ENCODE measurements at places on chromosomes 11 and 22.
A peak's percentile ranks its signal among the peaks of the same experiment; 100 is the strongest.

GRCh38 chr22:21952586-21953571 lies at the start of gene PPM1F:
TSS of gene PPM1F (minus strand) at chr22:21952848. CDS start at chr22:21946048, 6,800 bp downstream.
- peak; percentile 61 for DNase-seq

DNA sequence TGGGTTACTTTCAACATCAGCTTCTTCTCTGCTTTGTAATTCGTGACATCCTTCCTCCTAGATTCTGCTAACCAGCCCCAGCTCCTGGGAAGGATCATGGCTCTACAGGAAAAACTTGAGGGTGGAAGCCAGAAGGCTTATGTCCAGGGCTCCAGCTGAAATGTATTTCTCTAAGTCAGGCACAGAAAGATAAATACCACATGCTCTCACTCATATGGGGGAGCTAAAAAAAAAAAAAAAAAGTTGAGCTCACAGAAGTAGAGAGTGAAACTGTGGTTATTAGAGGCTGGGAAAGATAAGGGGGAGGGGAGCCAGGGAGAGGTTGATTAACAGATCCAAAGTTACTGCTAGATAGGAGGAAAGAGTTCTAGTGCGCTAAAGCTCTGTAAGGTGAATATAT lies 74.9 kb downstream of the DSCAML1 start:
- no peak for DNase-seq

GRCh38 chr22:50476868-50477267 lies 2.0 kb upstream of the SBF1 start:
- no peak for DNase-seq

GRCh38 chr11:19881177-19881576 lies 168.5 kb downstream of the NAV2 start:
- no peak for DNase-seq

- DNase-seq = no peak
Measured at GRCh38 chr11:10502065-10502680, 38.8 kb downstream of the RNF141 start.

DNA sequence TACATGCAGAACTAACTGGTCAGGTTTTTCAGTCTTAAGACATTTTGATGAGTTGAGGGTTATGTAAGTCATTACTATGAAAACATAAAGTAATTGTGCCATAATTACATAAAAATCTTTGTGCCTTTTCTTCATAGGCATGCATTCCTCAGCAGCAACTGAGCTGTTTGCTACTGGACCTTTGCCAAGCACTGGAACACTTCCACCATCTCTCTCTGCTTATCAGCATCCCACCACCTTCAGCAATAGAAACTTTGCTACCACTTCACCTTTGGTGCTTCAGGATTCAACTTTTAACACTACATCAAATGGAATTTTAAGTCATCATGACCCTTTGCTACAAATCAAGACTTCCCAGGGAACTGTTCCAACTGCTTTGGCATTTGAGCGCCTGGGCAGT lies 39.0 kb downstream of the QSER1 start:
- DNase-seq = no peak

- DNase-seq = no peak
Measured at GRCh38 chr22:42626951-42627625, 12.4 kb upstream of the POLDIP3 start.

DNA sequence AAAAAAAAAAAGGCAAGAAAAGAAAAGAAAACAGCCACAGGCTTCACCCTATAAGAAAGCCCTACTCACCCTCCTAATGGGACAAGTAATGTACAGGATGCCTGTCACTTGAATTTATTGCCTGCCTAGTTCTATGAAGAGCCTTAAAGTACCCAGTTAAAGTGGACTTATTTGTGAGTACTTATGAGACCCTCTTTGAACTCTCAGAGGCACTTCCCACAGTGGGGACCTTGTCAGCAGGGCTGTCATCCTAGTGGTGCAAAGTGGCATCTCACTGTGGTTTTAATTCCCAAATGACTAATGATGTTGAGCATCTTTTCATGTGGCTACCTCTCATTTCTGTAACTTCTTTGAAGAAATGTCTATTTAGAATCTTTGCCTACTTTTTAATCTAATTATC lies 41.8 kb upstream of the BARX2 start:
- DNase-seq = peak; percentile 24

GRCh38 chr11:122439866-122440810 lies 215.4 kb upstream of the UBASH3B start:
- DNase-seq = peak; percentile 54

DNA sequence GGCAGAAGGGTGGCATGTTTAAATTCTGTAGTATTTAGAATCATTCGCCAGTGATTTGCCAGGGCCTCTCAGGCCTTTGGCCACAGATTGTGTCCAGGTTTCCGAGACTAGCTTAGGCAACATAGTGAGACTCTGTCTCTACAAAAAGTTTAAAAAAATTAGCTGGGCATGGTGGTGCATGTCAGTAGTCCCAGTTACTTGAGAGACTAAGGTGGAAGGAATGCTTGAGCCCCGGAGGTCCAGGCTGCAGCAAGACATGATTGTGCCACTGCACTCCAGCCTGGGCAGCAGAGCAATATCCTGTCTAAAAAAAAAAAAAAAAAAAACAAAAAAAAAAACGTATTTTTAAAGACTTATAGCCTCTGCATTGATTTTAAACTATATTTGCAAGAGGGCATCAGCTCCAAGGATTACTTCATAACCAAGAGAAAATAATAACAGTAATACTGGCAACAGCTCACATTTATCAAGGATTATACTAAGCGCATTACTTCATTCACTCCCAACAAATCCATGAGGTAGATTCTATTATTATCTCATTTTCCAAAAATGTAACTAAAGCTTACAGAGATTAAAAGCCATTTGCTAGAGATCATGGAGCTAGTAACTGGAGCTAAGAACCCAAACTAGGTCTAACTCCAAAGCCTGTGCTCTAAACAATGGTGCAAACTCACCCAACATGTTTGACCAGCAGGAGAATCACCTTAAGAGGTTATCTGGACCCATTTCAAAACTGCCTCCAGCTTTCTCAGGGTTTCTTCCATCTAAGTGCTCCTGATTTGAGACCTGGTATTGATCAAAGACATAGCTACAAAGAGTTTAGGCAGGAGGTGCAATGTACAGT lies 32.6 kb upstream of the SLC6A5 start:
- no peak for DNase-seq

- DNase-seq = no peak
Measured at GRCh38 chr11:2549491-2549875, 104.7 kb downstream of the KCNQ1 start.

DNA sequence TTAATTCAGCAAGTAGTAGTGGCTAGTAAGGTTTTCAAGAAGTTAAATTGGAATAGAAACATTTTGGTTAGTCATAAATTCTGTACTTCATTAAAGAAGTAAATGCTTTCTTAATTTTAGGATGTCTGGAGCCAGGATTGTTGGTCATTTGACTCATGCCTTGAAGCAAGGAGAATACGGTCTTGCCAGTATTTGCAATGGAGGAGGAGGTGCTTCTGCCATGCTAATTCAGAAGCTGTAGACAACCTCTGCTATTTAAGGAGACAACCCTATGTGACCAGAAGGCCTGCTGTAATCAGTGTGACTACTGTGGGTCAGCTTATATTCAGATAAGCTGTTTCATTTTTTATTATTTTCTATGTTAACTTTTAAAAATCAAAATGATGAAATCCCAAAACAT lies 25.8 kb downstream of the ACAT1 start:
- no peak for DNase-seq

DNA sequence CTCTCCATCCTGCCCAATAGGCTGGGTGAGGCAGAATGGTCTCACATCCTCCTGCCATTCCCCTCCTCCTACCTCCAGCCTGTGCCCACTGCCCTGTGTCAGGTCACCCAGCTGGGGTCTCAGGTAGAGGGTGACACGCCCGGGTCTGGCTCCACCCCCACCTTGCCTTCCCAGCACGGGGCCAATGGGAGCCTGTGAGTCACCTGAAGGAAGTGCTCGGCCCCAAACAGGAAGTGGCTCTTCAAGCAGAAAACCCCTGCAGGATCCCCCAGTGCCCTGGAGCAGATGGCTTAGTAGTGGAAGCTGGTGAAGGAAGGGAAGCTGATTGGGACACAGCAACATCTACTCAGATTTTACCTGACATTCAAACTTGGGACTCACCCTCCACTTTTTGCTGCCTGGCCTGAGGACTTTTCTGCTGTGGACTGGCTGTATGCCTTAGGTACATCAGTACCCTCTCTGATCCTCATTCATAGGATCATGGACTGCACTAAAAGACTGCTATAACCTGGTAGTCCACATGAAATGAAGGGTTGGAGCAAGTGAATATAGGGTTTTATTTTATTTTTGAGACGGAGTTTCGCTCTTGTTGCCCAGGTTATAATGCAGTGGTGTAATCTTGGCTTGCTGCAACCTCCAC lies 33.4 kb downstream of the GDPD5 start:
- DNase-seq = peak; percentile 70

- peak; percentile 42 for DNase-seq
Measured at GRCh38 chr11:75689863-75690609, 21.2 kb upstream of the MAP6 start.

DNA sequence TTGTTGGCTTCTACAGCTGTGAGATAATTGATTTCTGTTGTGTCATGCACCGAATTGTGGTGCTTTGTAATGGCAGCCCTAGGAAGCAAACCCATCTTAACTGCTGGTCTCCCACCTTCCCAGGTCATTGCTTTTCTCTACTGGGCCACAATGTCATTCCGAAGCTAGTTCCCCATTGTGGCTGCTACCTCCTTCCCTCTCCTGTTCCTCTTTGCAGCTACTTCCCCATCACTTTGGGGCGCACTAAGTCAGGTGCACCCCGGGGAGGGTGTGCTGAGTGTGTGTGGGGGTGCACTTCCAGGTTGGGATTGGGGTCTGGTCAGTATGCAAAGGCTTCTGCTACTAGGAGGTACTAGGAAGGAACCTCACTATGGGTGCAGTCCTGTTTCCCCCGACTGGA lies 109.3 kb downstream of the ST3GAL4 start:
- no peak for DNase-seq

DNA sequence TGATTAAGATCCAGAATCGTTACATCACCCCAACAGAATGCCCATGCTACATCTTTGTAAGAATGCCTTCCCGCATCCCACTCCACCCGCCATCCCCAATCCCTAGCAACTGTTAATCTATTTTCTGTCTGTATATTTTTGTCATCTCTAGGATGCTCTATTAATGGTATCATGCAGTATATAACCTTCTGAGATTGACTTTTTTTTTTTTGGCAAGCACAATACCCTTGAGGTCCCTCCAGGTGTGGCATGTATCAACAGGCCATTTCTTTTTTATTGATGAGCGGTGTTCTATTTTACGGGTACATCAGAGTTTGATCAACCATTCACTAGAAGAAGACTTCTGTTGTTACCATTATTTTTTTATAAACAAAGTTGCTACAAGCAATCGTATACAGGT lies 30.2 kb upstream of the SCN3B start:
- DNase-seq = no peak

DNA sequence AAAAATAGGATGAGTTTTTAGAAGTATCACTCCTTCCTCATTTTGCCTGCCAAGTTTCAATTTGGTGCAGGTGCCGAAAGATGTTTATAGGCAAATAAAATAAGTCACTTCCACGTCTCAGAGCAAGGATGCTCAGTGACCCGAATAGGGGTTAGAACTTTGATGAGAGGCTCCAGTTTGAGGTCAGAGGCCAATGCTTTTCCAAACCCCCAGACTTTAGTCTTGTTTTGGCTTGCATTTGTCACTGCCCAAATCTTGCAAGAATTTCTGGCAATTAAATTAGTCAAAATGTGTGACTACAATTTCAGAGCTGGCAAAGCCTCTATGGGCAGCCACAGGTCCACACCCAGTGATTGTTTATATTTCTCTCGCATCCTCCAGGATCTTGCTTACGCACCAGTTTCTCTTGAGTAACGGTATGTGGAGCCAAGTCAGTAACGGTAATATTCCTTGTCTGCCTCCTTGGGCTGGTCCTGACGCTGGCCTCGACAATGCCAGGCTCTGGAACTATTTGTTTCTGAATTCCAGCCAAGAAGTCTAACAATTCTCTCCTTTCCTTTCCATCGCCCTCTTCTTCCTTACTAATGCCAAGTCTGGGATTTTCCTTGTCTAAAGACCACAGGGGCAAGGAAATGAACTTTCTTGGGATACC lies 9.9 kb upstream of the NUP160 start:
- DNase-seq = peak; percentile 95

DNA sequence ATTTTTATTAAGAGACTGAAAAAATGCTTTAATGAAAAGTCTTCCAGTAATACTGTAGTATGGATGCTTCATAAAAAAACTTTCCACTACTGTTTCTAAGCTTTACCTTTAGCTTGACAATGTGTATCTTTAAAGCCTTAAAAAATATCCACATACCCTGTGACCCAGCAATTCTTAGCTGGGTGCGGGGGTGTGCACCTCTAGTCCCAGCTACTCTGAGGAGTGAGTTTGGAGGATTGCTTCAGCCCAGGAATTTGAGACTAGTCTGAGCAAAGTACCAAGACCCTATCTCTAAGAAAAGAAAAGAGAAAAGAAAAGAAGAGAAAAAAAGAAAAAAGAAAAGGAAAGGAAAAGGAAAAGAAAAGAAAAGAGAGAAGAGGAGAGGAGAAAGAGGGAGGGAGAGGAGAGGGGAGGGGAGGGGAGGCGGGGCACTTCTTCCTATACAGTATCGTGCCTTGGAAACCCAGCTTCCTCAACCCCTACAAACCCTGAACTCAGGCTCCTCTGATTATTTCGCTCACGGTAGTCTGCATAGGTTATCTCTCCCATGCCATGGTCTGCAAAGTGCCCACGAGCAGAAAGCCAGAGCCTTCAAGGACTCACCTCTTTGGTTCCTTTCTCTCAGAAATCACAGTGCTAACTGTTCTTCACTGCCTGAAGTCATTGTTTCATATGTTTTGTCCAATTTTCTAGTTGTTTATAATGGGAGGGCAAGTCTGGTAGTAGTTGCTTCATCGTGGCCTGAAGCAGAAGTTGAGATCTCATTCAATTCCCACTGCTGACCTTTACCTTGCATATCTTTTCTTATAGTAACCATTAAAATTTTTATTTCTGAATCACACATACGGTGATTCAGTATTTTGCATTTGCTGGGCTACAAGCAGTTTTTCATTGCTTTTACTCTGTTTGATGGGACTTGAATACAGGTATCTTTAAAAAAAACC lies 82.2 kb downstream of the FAM83F start:
- peak; percentile 51 for DNase-seq

DNA sequence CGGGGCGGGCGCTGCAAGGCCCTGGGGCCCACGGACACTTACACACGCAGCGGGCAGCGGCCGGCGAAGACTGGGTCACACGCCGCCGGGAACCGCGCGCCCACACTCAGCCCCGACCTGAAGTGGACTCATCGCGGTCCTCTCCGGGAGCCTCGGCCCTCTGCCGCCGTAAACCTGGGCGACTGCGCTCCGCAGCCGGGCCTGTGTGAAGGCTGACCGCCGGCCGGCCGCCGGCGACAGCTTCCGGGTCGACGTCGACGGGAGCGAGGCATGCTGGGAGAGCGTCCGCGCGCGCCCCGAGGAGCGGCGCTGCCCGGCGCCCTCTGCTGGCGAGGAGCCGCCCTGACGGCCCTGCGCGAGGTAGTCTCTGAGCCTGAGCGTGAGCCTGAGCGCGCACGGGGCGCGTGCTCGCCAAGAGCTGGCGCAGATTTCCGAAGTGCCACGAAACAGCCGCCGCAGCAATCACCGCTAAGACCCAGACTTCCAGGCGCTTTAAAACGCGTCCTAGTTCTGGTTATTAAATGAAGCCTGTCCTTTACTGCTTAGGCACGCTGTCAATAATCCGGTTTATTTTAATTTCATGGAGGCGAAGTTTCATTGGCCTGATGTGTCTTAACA lies at the start of gene SNX19:
TSS of gene SNX19 (minus strand) at position 242 of the 618 bp plus-strand sequence. CDS start 540 bp downstream, outside the sequence.
- DNase-seq = peak; percentile 86

GRCh38 chr11:110613197-110613918 lies 98.9 kb downstream of the ARHGAP20 start:
- DNase-seq = peak; percentile 3

All from M059J (cell line).